Prostate gland (tissue), 2 donors: ENCODE measurements at places on chromosomes 5 and 9.

DNA sequence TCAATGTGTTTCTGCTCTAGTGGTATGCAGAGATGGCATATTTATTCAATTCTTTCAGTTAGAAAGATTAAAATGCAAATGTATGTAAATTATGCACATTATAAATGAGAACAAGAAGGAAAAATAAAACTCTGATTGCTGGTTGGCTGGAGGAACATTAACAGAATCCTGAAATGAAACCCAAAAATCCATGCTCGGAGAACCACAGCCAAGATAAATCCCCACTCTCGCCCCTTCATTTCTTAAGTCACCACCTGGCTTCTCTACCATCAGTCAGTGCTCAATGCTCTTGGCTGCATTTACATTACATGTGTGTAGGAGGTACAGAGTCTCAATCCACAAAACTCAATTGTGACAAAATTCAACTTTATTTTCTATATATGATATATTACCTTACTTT lies 184.9 kb downstream of the TRIM36 start:
- DNase-seq: no peak

GRCh38 chr5:114054594-114054993 lies 307.3 kb upstream of the KCNN2 start:
- no peak for DNase-seq

GRCh38 chr5:129094924-129095899 lies 663 bp downstream of the ISOC1 start:
- peak; percentile 47 for DNase-seq

DNA sequence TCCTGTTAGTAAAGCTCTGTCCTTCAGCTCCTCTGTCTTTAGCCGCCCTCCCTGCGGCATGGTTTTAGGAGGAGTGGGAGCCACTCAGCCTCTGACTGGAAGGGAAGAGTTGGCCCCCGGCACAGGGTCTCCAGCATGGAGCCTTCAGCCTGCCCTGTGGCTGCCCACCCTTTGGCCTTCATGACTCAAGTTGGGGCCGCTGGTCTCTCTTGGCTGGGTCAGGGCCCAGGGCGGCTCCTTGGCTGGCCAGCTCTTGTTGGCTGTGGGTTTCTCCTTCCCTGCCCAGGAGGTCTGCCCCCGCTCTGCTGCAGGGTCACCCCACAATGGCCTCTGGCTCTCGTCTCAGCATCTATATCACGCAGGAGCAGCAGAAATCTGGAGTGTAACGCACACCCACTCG lies 25.7 kb downstream of the FGF1 start:
- no peak for DNase-seq

DNA sequence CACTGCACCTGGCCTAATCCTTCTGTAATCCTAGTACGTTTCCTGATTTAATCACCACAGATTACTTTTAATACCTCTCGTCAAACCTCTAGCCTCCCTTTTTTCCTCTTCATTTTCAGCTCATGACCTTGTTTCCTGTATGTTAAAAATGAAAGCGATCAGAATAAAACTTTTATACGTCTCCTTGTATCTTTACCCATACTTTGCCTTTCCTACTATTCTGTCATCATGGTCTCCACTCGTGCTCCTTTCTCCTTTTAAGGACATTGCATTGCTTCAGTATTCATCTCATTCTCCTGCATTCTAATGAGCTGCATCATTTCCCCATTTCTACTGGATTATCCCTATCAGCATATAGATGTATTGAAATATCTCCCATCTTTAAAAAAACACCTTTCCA lies 8.5 kb downstream of the CDC42SE2 start:
- DNase-seq: no peak

GRCh38 chr5:56513141-56513540 lies 280.0 kb upstream of the ANKRD55 start:
- no peak for DNase-seq

- DNase-seq: no peak
Measured at GRCh38 chr9:100072805-100073204, 26.0 kb downstream of the ERP44 start.

- DNase-seq: no peak
Measured at GRCh38 chr9:90921969-90922368, 120.3 kb downstream of the SYK start.

- no peak for DNase-seq
Measured at GRCh38 chr5:144076521-144077083, 93.9 kb downstream of the YIPF5 start.

DNA sequence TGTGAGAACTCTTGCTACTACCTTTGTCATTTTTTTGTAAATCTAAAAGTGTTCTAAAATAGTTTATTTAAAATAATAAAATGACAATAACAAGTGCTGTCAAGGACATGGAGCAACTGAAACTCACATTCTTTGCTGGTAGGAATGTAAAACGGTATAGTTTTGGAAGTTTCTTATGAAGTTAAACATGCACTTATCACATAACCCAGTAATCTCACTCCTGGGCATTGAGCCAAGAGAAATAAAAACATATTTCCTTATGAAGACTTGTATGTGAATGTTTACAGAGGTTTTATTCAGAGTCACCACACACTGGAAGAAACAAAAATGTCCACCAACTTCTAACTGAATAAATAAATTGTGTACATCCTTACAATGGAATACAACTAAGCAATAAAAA lies 46.0 kb upstream of the COL15A1 start:
- no peak for DNase-seq

DNA sequence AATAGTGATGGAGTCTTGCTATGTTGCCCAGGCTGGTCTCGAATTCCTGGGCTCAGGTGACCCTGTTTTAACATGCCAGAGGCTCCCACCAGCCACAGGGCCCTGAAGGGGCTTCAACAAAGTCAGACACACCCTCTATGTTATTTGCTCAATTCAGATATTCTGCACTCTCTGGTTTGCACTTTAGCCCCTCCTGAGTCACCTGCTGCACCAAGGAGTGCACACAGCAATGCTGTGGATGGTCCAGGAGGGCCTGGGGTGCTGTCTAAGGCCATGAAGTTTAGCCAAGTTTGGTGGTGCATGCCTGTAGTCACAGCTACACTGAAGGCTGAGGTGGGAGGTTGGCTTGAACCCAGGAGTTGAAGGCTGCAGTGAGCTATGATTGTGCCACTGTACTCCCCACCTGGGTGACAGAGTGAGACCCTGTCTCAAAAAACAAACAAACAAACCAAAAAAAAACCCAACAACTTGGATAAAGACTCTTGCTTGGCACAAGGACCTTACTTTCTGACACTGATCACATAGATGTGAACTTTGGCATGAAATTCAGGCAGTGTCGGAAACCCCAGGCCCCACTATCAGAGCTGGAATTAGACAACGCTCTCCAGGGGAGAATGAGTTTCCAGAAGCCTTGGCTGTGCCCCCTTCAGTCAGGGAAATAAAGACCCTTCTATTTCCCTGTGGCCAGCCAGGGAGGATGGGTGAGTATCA lies 39.7 kb upstream of the CDKN2AIPNL start:
- DNase-seq: no peak

- no peak for DNase-seq
Measured at GRCh38 chr5:144093868-144094267, 76.6 kb downstream of the YIPF5 start.
